ENCODE measurements at places on chromosomes 3 and 15.
A peak's percentile ranks its signal among the peaks of the same experiment; 100 is the strongest.

GRCh38 chr3:142022381-142022780 lies 127.0 kb downstream of the TFDP2 start:
- no peak for DNase-seq

- no peak for DNase-seq
Measured at GRCh38 chr3:151165226-151165625, 37.8 kb downstream of the GPR171 start.

GRCh38 chr3:139893267-139893962 lies 41.6 kb upstream of the CLSTN2 start:
- DNase-seq, result no peak

GRCh38 chr3:75294124-75294523 lies 370.0 kb upstream of the FRG2C start:
- DNase-seq, result no peak

DNA sequence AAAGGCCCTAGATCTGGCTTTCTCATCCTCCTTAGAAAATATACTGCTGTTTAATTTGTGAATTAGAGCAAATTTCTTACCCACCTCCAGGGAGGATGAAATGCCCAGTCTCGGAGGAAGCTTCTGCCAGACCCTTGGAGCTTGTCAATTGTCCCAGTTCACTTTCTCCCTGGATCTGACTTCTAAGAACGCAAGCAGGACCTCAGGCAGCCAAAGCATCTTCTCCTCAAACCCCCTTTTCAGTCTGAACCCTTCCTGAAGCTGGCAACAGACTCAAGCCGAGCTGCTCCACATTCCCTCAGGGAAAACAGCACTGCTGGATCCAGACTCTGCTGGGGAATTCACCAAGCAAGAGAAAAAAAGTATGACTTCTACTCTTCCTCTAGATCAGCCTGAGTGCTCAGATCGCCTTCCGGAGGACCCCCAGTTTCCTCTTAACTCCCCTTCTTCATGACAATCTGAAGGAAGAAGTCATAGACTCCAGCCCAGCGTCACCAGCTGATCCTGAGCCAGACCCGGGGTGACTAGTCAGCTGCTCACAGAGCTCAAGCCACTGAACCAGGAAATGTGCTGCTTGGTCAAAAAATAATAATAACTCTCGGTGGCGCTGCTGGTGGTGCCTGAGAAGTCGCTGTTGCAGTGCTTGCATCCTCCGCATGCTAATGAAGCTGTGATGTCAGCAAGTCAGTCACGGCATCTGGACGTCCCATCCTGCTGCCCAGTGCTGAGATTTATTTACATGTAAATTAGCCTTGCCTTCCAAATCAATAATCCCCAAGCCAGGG lies at the start of gene PRICKLE2:
Gene PRICKLE2, minus strand, starts transcription at position 641 of the 785 bp plus-strand sequence. CDS start 26,539 bp downstream, outside the sequence.
- DNase-seq, result peak; percentile 63

DNA sequence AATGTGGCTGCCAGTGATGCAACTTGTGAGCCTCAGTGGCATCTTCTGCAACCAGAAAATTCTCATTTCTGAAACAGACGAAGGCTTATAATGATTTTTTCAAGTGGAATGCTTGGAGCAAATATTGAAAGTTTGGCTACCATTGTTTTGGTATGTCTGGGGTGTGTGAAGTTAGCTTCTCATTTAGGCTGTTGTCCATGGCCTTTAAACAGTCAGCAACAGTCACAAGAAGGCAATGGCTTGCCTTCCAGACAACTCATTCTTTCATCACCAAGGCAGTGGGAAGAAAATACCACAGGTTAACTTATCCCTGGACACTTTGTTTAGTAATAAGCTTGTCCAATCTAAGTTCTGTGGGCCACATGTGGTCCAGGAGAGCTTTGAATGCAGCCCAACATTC lies 4.7 kb upstream of the BNC1 start:
- no peak for DNase-seq

GRCh38 chr3:122621112-122621511 lies 43.7 kb downstream of the PARP15 start:
- DNase-seq, result no peak

DNA sequence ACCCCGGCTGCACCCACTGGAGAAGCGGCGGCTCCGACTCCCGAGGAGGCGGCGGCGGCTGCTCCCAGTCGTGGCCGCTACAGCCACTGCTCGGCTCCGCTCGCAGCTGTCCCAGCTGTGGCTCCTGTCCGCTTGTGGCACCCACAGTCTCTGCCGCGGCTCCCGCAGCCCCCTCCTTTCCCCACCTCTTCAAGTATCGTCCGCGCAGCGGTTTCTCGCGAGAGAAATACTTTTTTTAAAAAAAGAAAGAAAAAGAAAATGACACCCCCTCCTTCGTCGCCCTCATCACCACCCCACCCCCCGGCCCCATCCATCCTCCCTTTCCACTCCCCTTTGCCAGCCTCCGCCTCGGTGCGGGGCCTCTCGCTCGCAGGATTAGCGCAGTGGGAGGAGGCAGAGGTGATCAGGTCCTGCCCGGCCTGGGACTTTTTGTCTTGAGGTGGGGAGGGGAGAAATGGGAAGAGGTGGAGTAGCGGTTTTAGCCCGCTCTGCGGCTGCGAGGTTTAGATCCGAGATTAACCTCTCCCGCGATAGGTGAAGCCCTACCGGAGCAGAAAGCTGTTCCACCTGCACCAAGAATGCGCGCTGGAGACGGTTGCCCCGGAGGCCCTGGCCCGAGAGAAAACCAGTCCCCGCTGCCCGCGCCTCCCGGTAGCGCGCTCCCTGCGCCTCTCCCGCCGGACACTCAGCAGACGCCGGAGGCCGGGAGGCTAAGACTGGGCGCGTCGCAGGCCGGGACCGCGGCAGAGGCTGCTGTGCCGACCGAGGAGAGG lies at the start of gene FBN1:
Gene FBN1, minus strand, starts transcription at position 152 of the 773 bp plus-strand sequence. CDS start 940 bp downstream, outside the sequence.
- peak; percentile 83 for DNase-seq

- peak; percentile 37 for DNase-seq
Measured at GRCh38 chr15:85592148-85592547, 202.6 kb downstream of the KLHL25 start.

- DNase-seq, result no peak
Measured at GRCh38 chr3:188839187-188839695, 332.5 kb upstream of the TPRG1 start.

GRCh38 chr3:159458010-159458409 lies 530.6 kb upstream of the IL12A start:
- DNase-seq, result peak; percentile 72

- DNase-seq, result no peak
Measured at GRCh38 chr3:4856564-4856963, 122.7 kb upstream of the BHLHE40 start.

DNA sequence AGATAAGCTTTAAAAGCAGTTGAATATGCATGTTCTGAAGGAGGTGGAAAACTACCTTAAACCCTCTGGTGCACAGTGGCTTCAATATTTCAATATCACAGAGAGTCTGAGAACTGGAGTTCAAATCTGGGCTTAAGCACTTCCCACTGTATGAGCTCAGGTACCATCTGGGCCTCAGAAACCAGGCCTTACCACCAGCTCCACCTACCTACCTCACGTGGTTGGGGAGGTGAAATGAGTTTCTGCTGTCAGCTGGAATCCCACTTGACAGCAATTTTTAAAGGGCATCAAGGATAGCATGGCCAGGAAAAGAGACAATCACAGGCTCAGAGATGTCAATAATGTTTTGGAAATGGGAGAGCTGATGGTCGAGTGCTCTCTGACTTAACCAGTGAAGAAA lies 5.0 kb downstream of the CHCHD4 start:
- no peak for DNase-seq

DNA sequence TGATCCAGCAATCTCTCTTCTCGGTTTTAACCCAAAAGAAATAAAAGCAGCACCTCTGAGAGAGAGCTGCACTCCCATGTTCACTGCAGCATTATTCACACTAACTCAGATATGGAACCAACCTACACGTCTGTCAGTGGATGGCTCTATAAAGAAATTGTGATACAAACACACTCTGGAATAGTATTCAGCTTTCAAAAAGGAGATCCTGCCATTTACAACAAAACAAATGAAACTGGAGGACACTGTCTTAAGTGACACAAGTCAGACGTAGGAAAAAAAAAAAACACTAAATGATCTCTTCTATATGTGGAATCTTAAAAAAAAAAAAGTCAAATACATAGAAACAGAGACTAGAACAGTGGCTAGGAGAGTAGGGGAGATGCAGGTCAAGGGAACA lies 9.2 kb downstream of the HERC1 start:
- no peak for DNase-seq

DNA sequence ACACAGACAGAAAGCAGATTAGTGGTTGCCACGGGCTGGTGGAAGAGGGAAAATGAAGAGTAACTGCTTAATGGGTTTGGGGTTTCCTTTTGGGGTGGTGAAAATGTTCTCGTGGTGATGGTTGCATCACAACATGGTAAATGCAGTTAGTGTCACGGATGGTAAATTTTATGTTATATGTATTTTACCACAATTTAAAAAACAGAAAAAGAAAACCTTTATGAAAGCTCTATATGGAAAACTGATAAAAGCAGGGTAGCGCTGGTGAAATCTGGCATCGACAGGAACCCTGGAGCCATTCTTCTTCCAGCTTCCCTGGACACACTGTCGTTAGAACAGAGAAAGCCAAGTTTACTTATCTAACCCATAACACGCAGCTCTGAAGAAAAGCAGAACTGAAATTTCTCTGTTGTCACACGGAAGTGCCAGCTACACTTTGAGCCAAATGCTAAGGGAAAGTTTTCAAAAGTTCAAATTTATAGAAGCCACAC lies 287.7 kb upstream of the NR2F2 start:
- no peak for DNase-seq

DNA sequence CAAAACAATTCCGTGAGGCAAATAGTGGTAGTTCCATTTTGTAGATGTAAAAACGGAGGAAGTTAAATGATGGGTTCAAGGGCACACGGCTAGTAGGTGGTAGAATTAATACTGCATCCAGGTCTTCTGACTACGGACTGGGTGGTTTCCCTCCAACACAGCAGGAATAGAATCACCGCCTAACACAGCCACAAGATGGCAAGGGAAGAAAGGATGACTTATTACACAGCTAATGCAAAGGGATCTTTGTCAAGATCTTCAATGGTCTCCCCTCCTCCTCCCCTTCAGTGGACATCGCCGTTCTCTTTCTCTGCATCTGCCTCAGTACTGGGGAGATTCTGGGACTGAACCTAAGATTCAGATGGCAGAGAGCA lies 524 bp upstream of the TOPBP1 start:
- DNase-seq, result no peak

DNA sequence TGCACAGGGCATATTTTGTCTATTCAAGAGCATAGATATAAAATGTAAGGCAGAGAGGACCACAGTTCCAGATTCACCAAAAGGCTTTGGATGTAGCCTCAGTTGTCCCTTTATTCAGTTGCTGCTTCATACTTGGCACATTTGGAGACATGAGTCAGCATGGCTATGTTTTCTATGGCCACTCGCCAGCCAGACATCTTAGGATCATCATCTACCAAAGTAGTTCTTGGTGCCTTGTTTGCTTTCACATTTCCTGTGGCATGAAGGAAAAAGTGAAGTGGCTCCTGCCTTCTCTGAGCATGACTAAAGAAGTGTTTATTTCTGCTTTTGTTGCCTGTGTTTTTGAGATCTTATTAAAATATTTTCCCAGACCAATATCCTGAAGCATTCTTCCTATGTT lies 7.2 kb downstream of the SUSD5 start:
- DNase-seq, result peak; percentile 42

GRCh38 chr3:144308396-144308795 lies 336.8 kb downstream of the DIPK2A start:
- DNase-seq, result no peak

DNA sequence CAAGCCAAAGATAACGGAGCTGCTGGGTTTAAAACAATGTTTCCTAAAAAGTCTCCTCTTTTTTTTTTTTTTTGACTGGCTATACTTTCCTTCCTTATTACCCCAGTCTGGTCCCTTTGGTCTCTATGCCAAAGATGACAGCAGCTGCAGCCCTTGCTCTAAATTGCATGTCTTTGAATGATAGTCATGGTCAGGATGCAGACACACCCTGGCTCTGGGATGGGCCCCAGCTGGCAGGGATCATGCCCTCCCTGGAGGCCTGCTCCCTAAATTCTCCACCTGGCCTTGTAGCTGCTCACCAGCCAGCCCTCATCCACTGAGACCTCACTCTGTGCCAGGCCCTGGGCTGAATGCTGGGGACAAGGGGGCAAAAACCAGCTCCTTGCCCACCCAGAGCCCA lies 95.8 kb downstream of the MESD start:
- DNase-seq, result no peak

DNA sequence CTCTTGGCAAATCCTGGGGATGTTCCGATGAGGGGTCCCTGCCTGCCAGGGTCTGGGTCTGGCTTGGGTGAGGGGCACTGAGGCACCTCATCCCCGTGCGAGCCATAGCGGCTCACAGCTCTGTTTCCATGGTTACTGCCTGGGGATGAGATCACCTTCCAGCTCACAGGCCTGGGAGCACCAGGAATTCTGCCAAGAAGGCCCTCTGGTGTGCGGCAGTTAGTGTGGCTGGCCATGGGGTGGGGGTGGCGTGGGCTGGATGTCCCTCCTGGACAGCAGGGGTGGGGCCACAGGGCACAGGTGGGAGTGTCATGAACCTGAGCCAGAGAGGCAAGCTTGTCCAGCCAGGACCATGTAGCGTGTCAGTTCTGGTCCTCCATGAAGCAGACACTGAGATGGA lies 22.1 kb upstream of the PRR23E start:
- DNase-seq, result peak; percentile 45

GRCh38 chr3:102761766-102762165 lies 327.0 kb downstream of the ZPLD1 start:
- DNase-seq, result no peak

- DNase-seq, result no peak
Measured at GRCh38 chr3:100149130-100149529, 34.8 kb upstream of the FILIP1L start.

GRCh38 chr3:109191421-109191820 lies 54.9 kb downstream of the C3orf85 start:
- no peak for DNase-seq

All from amniotic stem cell (primary cell).